ENCODE measurements at places on chromosomes 5 and 9.

- DNase-seq = no peak
Observed at GRCh38 chr9:136542241-136543040, 3.4 kb downstream of the NOTCH1 start.

GRCh38 chr9:61666849-61667371 is 477.1 kb downstream of the SPATA31A7 start:
- DNase-seq = no peak

- no peak for DNase-seq
Observed at GRCh38 chr5:131223751-131224386, 40.0 kb upstream of the CDC42SE2 start.

DNA sequence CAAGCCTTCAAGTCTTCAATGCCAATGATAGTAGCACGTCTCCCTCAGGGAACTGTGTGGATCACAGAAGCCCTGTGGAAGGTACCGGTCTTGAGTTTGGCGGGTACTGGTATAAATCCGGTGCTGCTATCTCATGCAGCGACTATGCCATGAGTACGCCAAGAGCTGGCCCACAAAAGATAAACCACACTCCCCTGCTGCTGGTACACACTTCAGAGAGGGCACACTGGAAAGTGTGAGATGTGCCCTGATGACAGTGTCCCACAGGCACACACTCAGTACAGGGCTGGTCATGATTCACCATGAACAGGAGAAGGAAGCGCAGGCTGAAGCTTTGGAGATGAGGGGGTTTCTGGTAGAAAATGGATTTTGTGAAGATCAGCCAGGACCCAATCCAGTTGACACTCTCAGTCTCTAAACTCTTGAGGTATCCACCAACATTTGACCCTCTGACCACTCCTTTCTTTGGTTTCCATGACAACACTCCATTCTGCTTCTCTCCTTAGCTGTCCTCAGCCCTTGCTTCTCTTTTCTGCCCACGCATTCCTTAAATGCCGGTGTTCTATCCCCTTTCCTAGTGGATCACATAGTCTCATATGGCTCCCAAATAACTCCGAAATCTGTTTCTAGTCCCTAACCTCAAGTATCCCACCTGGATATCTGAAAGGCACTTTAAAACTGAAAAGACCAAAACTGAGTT is 5.1 kb downstream of the AMACR start:
- peak; percentile 54 for DNase-seq

DNA sequence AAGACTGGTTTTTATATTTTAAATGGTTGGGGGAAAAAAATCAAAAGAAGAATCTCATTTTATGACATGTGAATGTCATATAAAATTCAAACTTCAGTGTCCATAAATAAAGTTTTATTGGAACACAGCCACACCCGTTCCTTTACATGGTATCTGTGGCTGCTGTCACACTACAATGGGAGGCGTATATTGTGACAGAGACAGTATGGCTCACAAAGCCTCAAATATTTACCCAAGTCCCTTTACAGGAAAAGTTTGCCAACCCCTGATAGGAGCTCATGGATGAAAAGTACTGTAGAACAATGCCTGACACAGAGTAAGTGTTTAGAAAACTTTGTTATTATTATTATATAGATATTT is 5.2 kb upstream of the DUSP1 start:
- DNase-seq = no peak

- DNase-seq = no peak
Observed at GRCh38 chr5:154511984-154512383, 34.0 kb upstream of the HAND1 start.

DNA sequence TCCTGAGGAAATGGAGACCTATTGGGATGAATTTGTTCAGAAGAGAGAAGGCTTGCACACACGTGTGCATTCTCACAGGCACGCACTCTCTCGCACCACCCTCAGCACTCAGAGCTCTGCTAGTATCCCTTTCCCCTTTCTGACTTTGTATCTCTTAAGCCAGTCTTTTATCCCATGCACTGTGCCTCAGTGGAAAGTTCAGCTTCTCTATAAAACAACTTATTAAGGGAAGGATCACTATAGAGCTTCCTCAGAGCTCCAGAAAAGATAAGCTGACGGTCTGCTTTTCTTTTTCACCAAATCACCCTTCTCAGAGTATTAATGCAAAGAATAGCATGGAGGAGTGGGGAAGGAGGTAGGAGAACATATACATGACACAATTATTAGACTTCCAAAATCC is 207.8 kb downstream of the ENC1 start:
- no peak for DNase-seq

Measured in fibroblast of pulmonary artery (primary cell).